ENCODE measurements at places on chromosomes 13 and 19.
A peak's percentile ranks its signal among the peaks of the same experiment; 100 is the strongest.

- no peak for DNase-seq
Measured at GRCh38 chr13:92745258-92745657, 481.3 kb upstream of the GPC6 start.

DNA sequence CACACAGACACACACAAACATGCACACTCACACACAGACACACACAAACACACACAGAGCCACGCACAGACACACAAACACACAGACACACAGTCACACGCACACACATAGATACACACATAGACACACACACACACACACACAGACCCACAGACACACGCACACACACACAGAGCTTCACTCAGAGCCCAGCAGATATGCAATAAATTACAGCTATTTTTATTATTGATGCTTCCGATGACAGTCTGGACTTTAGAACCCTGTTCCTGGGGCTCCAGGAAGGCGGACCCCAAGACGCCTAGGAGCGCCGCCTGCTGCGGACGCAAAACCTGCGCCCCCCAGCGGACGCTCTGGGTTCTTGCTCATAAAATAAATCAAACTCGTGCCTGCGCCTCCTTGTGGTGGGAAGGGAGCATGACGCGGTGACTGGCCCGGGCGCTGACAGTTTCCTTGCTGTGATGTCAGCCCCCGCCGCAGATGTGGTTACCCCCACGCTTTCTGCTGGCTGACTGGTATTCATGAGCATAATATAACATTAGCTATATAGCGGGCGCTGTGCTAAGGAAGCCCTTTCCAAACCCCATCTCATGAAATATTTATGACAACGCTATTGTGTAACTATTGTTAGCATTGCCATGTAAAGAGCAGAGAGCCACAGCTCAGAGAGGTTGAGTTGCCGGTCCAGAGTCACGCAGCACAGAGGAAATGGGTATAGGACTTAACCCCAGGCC, 64.4 kb upstream of the TM9SF2 start:
- peak; percentile 91 for DNase-seq

DNA sequence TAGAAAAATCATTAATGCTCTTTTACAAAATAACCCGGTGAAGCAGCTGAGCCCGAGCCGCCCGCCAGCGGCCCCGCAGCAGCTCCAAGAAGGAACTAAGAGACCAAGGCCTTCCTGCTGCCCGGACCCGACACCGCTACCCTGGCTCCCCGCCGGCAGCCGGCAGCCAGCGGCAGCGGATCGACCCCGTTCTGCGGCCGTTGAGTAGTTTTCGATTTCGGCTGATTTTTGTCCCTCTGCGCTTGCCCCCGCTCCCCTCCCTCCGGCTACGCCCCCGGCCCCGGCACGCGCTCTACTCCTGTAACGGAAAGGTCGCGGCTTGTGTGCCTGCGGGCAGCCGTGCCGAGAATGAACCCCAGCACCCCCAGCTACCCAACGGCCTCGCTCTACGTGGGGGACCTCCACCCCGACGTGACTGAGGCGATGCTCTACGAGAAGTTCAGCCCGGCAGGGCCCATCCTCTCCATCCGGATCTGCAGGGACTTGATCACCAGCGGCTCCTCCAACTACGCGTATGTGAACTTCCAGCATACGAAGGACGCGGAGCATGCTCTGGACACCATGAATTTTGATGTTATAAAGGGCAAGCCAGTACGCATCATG, at the start of gene PABPC3:
PABPC3 (plus strand) TSS at position 286 of the 603 bp plus-strand sequence; CDS start at position 349, 63 bp downstream.
- peak; percentile 10 for DNase-seq

GRCh38 chr13:102569488-102569887, 27.3 kb upstream of the TPP2 start:
- DNase-seq: no peak

DNA sequence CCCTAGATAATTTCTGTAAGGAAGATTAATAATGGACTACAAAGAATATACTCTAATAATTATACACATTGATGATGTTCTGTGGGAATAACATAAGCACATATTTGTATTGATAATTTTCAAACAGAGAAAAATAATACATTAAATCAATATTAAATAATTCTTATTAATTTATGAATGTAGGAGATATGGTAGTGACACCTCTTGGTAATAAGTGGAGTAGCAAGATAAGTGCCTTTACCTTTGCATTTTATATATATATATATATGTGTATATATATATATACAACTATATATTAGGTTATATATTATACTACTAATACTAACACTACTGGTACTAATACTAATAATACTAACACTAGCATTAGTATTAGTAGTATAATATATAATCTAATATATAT, 905.8 kb downstream of the SLITRK1 start:
- no peak for DNase-seq

- DNase-seq: no peak
Measured at GRCh38 chr13:99296398-99296797, 10.8 kb downstream of the GPR183 start.

DNA sequence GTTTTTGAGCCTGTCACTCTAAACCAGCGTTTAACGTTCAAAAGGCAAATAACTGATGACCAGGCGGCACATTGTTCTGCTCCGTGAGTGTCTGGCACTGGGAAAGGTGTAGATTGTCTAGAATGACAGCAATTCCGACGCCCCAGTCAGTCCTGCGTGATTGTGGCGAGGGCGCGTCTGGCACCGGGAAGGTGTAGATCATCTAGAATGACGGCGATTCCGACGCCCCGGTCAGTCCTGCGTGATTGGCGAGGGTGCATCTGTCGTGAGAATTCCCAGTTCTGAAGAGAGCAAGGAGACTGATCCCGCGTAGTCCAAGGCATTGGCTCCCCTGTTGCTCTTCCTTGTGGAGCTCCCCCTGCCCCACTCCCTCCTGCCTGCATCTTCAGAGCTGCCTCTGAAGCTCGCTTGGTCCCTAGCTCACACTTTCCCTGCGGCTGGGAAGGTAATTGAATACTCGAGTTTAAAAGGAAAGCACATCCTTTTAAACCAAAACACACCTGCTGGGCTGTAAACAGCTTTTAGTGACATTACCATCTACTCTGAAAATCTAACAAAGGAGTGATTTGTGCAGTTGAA, 26.1 kb upstream of the NDUFS7 start:
- DNase-seq: no peak

- DNase-seq: no peak
Measured at GRCh38 chr13:60654415-60654814, 257.4 kb downstream of the TDRD3 start.

GRCh38 chr13:98507282-98507797, 69.6 kb downstream of the STK24 start:
- DNase-seq: no peak

DNA sequence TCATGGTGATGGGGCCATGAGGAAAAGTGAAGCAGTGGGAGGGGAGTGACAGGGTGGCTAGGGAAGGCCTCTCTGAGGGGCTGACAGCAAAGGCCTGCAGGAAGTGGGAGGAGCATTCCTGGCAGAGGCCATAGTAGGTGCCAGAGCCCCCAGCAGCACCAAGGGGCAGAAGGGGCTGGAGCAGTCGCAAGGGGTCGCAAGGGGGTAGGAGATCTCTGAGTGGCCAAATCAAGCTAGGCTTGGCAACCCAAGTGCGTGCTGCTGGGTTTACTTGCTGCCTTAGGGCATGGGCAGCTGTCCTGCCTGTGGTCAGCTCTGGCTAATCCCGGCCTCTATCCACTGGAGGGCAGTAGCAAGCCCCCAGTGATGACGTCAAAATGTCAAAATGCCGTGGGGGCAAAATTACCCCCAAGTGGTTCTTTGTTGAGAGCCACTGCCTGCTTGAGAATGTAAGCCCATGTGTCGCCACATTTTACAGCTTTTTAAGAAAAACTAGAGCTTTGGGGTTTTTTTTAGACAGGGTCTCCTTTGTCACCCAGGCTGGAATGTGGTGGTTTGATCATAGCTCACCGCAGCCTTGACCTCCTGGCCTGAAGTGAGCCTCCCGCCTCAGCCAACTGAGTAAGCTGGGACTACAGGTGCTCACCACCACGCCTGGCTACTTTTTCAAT, 11.8 kb downstream of the CCDC97 start:
- no peak for DNase-seq

DNA sequence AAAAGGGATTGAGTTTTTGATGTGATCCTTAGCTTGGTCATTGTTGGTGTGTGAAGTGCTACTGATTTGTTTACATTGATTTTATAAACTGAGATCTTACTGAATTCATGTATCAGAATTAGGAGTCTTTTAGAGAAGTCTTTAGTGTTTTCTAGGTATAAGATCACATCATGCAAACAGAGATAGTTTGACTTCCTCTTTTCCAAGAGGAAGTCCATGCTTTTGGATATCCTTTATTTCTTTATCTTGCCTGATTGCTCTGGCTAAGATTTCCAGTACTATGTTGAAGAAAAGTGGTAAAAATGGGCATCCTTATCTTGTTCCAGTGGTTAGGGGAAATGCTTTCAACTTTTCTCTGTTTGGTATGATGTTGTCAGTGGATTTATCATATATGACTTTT, 561.2 kb upstream of the SLITRK1 start:
- DNase-seq: no peak

- no peak for DNase-seq
Measured at GRCh38 chr13:92830821-92831220, 395.8 kb upstream of the GPC6 start.

GRCh38 chr19:30686176-30686820, 314.1 kb downstream of the ZNF536 start:
- no peak for DNase-seq

DNA sequence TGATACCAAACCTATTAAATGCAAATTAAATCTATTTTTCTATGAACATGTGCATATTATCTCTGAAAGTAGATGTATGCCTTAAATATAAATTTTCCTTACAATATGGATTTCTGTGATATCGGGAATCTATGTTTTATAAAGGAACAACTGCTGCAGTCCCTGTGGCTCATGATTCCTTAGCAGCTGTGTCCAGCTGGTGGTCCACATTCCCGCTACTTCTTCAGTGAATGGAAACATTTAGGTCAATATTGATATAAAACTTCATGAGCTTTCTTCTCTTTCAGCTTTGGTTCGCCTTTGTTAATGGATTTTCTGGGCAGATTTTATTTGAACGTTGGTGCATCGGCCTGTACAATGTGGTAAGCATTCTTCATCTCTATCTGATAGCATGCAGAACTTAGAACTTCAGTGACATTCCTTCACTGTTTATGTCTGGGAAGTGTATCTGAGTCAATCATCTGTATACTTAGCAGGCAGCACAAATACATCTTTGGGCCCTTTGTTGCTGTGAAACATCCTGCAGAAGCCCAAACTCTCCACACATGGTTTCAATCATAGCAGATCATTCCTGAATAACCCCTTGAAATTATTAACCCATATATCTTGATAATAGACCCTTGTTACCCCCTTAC, 223.9 kb downstream of the SHISA2 start:
- no peak for DNase-seq

DNA sequence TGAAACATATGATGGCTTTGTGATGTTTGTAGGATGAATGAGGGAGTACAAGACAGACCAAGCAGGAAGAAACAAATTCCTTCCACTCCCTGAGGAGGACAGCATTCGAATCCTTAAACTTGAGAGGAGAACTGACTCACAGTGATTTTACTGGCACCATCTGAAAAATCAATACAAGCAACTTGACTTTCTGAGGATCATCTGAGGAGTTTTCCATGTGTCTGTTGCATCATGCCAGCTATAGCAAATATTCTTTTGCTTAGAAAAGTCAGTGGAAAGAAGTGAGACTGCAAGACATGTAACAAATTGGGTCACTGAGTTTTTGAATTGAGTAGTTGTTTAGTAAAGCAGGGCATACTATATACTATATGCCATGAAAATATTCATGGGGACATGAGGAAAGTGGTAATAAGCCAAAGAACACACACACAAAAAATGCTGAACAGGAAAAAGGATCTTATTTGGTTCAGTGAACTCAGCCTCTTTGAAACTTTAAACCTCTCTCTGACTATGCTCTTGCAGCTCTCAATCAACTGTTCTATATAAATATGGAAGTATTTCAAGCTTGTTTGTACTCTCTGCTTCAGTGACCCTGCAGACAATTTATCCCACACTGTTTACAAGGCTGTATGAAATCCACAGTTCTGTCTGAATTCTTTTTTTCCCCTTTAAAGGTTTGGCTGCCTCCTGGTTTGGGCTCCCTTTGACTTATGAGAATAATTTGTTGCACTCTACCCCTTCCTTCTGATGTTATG, 35.5 kb downstream of the SERTM1 start:
- no peak for DNase-seq

DNA sequence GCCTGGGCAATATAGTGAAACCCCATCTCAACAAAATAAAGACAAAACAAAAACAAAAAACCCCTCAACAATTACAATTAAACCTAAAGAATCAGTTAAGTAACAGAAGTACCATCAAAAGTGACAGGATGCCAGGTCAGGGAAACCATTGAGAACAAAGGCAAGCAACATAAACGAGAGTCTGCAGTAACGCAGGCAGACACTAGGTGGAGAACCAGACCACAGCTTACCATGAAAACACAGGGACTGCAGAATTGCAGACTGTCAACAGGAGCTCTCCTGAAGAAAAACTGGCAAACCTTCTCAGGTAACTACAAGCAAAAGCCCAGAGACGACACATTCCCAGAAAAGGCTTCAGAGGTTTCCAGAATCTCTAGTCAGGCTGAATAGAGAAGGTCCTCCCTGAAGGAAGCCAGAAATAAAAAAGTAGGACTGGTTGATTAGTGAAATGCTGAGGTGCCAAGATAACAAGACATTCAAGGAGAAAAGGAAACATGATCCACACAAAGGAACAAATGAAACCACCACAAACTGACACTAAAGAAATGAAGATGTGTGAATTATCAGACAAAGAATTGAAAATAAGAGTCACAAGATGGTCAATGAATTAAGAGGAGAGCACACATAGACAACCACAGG, 2.2 kb upstream of the ZNF665 start:
- DNase-seq: no peak

DNA sequence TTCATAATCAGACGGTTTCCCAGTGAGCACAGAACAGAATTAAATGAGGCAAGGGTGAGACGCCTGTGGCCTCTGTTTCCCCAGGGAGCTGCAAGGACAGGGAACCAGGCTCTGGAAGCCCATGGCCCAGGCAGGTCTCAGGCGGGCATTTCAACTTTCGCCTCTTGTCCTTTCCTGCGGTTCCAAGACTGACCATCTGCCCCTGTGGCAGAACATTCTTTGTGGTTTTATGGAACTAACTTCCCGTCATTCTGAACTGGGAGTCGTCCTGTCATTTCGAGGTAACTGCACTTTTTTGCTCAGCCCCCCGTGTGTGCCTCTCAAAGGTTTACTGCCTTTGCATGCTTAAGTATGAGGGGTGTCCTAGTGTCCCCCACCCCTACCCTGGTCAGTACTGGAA, 70.9 kb downstream of the KL start:
- DNase-seq: no peak

Data from stimulated activated CD8-positive, alpha-beta memory T cell treated with anti-CD3 and anti-CD28 coated beads, Interleukin-15, amount 100 ng/mL, for 48 hours (primary cell).